ENCODE measurements at places on chromosomes 5 and 9. TPM values are rescaled to one million over a fixed set of nuclear protein-coding genes. Genes with fewer than 3 reads are reported as not detected.
A peak's percentile ranks its signal among the peaks of the same experiment; 100 is the strongest.

Gene IQGAP2
- total RNA-seq, result 66.0 TPM

- peak; percentile 80 for DNase-seq
These were observed at the start of gene TRIM14 for GRCh38 chr9:98118640-98119601. TSS of gene TRIM14 (minus strand) at chr9:98119222. CDS start at chr9:98119188, 34 bp downstream.

- DNase-seq, result no peak
These were observed 22.9 kb downstream of the NUDT12 start for GRCh38 chr5:103539376-103540330.

DNA sequence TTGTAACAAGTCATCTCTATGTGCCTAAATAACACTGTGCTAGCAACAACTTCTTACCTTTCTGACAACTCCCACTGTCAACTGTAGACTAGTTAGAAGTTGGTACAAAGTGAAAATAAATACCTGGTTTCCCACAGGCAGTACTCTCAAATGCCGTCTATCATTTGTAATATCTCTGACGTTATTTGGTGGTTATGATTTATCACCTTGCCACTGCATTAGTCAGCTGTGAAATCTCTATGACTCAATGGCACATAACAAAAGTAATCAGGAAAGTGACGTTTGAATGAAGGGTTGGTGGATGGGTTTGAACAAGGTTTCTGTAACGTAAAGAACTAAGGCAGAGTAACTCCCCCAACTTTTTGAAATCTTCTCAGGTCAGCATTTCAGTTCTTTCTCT, 592.3 kb downstream of the MAT2B start:
- DNase-seq, result no peak

DNA sequence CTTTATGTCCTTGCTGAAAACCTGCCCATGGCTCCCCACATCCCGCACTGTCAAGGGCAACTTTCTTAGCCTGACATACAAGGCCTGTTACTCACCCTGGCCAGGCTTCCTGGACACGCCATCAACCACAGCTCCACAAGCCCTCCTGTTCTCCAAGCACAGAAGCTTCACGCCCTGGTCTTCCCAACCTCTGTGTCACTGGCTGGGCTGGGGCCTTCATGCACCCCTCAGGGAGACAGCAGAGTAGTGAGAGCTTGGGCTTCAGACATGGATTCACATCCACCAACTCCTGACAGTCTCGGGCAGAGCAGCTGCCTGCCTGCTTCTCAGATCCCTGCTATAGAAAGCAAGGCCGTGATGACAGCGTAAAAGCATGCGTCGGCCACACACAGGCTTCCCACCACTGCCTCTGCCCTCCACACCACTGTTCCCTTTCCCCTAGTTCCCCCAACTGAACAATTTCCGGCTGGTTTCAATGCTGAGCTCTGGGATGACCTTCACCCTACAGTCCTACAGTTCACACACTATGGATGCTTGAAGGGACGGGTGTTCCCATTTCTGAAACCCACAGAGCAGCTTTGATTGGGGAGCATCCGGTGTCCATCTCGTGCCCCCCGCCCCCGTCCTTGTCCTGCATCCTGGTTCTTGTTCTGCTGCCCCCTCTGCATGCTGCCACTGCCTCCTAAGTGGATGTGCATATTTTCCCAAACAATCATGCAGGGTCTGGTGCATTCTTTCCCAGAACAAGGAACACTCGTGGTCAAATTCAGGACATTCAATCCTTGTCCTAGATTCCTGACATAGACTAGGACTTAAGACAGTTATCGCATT, 33.4 kb upstream of the ADAMTS2 start:
- no peak for DNase-seq

DNA sequence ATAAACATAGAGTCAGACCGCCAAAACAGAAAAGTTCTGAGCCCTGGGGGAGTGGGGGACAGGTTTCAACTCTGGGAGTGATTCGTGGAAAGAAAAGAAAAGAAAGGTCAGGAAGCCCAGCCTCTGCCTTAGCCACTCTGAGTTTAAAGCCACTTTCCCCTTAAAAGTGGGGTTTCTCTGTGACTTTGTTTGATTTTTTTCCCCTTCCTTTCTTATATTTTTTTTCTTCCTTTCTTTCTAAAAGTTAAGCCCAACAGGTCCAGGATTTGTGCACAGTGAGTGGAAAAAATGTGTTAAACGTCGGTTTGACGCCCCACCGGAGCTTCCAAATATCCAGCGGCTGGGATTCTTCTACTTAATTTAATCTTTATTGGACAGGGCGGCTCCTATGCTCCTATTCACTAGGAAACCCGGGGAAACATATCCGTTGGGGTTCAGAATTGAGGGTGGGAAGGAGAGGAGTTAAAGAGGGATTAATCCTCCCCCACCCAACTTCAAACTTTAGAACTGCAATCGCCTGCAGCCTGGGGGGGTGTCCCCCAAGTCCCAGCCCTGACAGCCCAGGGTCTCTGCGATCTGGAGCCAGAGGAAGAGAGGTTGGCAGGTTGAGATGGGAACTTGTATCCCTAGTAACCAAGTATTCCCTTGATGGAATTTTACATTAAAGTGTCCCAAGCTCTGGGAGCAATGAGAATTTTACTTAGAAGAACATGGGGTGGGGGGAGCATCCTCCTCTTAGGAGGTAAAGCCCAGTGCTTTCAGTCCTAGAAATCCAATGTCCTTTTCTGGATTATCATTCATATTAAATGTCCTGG, 6.3 kb downstream of the NR2F1-AS1 start:
- no peak for DNase-seq

GRCh38 chr9:137336735-137337134, 34.7 kb upstream of the NRARP start:
- DNase-seq, result no peak

Gene C5orf58
- 1.6 TPM for total RNA-seq

Gene KIF12
- 3.4 TPM for total RNA-seq

Gene MGAT4B
- total RNA-seq, result 116 TPM

Gene LCN1
- total RNA-seq, result not detected

Gene TNFSF8
- not detected for total RNA-seq
